Adrenal gland (tissue), 19 donors: ENCODE measurements at places on chromosomes 16 and 17.

- no peaks in the 10 kb centered on the region for H3K36me3 ChIP-seq
- no peaks in the 10 kb centered on the region for H3K27me3 ChIP-seq
- H3K4me3 ChIP-seq = no peak overlapping the region
- peak; percentile 8 for DNase-seq
- no peaks in the 10 kb centered on the region for H3K4me1 ChIP-seq
These were observed 257.7 kb upstream of the FOXF1 start for GRCh38 chr16:86252596-86252995.

- no peak overlapping the region for H3K27ac ChIP-seq
- no peak overlapping the region for H3K4me3 ChIP-seq
- H3K4me1 ChIP-seq = no peaks in the 10 kb centered on the region
- H3K36me3 ChIP-seq = peaks cover 72% of the 10 kb centered on the region
- no peak for DNase-seq
- H3K27me3 ChIP-seq = no peaks in the 10 kb centered on the region
These were observed 8.6 kb downstream of the ZNHIT3 start for GRCh38 chr17:36495076-36495578.

DNA sequence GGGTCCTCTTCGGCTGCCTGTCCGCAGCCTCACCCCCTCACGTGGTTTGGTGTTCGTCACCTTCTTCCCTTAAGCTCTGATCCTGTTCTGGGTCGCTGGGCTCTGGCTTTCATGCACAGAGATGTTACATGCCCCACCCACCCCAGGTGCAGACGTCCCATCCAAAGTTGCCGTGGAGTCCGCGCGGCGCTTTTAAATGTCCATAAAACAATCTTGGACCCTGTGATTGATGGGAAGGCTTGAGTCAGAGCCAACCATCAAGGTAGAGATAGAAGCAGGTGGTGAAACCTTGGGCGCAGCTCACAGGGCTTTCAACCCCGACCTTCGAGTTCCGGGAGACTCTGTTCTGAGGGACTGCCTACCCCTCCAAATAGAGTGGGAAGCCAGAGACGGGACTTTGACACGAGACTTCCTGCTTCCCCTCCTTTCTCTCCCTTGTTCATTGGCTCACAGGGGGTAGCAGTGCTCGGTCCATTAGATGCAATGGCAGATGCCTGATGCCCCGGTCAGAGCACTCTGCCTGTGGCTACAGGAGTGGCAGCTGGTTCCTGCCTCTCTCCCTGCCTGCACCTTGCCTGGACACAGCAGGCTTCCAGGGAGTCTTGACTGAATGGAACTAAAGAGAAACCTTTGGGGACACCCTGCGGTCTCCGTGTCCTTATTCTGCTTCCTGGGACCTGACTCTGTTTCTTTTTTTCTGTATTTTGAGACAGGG, 4.0 kb downstream of the ENGASE start:
- H3K36me3 ChIP-seq = peaks cover 38% of the 10 kb centered on the region
- H3K27ac ChIP-seq = no peak overlapping the region
- no peaks in the 10 kb centered on the region for H3K27me3 ChIP-seq
- H3K4me3 ChIP-seq = no peak overlapping the region

DNA sequence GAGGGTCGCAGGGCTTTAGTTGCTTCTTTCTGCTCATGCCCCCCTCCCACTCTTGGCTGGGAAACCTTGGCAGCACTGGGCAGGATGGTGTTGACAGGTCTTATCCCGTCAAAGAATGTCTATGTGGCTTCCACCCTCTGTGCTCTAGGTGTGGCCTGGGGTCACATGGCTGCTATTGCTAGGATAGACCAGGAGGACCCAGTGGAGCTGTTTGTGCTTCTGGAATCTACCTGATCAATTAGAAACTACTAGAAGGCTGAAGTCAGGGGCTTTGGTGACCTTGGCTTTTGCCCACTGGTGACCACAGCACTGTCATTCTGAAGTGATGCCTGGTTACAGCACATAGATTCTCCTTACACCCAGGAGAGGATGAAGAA, 105.8 kb downstream of the CMIP start:
- no peak overlapping the region for H3K27ac ChIP-seq
- no peak overlapping the region for H3K4me3 ChIP-seq
- DNase-seq = no peak
- H3K4me1 ChIP-seq = peaks cover 41% of the 10 kb centered on the region
- no peaks in the 10 kb centered on the region for H3K27me3 ChIP-seq

DNA sequence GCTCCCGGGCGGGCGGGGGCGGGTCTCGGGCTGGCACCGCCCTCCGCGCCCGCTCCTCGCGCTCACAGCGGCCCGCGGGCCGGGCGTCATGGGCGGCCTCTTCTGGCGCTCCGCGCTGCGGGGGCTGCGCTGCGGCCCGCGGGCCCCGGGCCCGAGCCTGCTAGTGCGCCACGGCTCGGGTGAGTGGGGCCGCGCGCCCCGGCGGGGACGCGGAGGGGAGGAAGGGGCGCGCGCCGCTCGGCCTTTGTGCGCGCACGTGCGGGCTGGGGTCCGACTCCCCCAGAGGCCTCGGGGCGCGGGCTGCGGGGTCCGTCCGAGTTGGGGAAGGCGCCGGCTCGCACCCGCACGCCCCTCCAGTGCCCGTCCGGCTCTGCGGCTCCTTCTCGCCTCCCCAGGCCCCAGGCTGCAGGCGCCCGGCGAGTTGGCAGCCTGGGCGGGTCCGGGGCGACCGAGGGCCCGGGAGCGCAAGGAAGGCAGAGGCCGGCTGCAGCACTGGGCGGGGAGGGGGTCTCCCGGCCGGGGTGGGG, at the start of gene NME4:
Gene NME4 (plus strand): TSS at position 65 of the 527 bp plus-strand sequence. CDS start 24 bp downstream, at position 89.
- peak; percentile 53 for DNase-seq
- H3K27ac ChIP-seq = peak within 1 kb of the TSS; percentile 87
- H3K36me3 ChIP-seq = no peaks in the 10 kb centered on the region
- peak within 1 kb of the TSS; percentile 95 for H3K4me3 ChIP-seq
- H3K4me1 ChIP-seq = peaks cover 21% of the 10 kb centered on the region

DNA sequence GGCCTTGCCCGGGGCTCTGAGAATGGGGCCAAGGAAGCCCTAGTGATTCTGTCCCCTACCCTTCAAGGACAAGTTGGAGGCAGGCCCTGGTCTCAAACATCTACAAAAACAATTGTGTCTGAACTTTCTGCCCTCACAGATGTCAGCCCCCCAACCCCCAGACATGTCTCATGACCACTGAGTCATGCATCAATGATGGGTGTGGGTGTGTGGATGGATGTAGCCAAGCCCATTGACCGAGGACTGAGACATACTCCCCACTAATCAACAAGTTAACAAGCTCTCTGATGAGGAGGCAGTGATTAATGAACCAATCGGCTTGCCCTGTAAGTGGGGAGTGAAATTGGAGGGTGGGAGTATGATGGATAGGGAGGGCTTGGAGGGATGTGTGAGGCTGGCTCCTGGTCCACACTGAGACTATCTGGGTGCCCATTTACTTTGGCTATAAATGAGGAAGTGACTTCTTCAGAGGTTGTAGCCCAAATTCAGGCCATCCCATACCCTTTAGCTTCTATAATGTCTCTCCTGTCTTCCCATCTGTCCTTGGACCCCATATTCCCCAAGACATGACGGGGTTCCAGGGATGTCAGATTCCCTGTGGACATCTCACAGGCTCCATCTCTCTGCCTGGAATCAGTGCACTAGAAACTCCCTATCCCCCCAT, 97.1 kb upstream of the TMEM97 start:
- no peak for DNase-seq
- H3K36me3 ChIP-seq = no peaks in the 10 kb centered on the region
- H3K27ac ChIP-seq = no peak overlapping the region
- peaks cover 17% of the 10 kb centered on the region for H3K4me1 ChIP-seq

DNA sequence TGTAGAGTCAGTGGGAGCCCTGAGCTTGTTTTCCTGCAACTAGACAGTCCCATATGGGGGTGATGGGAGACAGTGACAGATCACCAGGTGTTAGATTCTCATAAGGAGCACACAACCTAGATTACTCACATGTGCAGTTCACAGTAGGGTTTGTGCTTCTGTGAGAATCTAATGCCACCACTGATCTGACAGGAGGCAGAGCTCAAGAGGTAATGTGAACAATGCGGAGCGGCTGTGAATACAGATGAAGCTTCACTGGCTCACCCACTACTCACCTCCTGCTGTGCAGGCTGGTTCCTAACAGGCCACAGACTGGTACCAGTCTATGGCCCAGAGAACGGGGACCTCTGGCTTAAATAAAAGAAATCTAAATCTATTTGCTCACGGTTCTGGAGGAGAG, 10.2 kb upstream of the HSD17B2 start:
- H3K27ac ChIP-seq = no peak overlapping the region
- no peaks in the 10 kb centered on the region for H3K27me3 ChIP-seq
- no peaks in the 10 kb centered on the region for H3K4me1 ChIP-seq
- no peak overlapping the region for H3K4me3 ChIP-seq

DNA sequence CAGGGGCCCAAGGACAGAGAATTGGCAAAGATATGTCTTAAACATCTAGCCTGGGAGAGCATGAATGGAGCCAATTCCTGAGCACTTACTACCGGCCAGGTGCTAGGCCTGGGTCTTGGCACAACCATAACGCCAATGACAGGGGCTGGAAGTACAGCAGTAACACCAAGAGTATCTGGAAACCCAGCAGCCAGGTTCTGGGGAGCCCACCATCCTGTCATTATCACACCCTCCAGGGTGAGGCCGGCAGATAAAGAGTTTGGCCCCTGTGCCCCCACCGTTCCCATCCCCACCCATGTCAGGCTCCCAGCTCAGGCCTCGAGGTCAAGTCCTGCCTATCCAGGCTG, 508 bp upstream of the TMC8 start:
- DNase-seq = no peak
- H3K27ac ChIP-seq = peak overlapping the region; percentile 47
- peaks cover 42% of the 10 kb centered on the region for H3K4me1 ChIP-seq
- H3K27me3 ChIP-seq = peaks cover 11% of the 10 kb centered on the region
- H3K36me3 ChIP-seq = no peaks in the 10 kb centered on the region
- H3K4me3 ChIP-seq = no peak overlapping the region

DNA sequence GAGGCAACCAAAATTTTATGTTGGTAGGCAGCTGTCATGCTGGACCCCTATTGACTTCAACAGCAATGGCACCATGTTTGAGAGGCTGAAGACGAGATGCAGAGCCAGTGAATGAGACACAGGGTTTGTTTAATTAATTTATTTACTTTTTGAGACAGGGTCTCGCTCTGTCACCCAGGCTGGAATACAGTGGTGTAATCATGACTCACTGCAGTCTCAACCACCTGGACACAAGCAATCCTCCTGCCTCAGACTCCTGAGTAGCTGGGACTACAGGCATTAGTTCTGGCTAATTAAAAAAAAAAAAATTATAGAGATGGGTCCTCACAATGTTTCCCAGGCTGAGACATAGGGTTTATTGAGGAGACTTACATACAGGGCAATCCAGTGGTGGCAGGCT, 36.2 kb upstream of the PPM1D start:
- no peak overlapping the region for H3K4me3 ChIP-seq
- no peak overlapping the region for H3K27ac ChIP-seq
- DNase-seq = no peak
- no peaks in the 10 kb centered on the region for H3K36me3 ChIP-seq

GRCh38 chr17:38710604-38710962, 5.5 kb downstream of the MLLT6 start:
- DNase-seq = no peak
- H3K4me3 ChIP-seq = no peak overlapping the region
- H3K27ac ChIP-seq = no peak overlapping the region
- peaks cover 8% of the 10 kb centered on the region for H3K4me1 ChIP-seq
- no peaks in the 10 kb centered on the region for H3K27me3 ChIP-seq

- DNase-seq = no peak
- no peak overlapping the region for H3K27ac ChIP-seq
- no peaks in the 10 kb centered on the region for H3K4me1 ChIP-seq
- H3K36me3 ChIP-seq = no peaks in the 10 kb centered on the region
- H3K27me3 ChIP-seq = no peaks in the 10 kb centered on the region
These were observed 107.4 kb upstream of the CDH11 start for GRCh38 chr16:65229191-65229662.

DNA sequence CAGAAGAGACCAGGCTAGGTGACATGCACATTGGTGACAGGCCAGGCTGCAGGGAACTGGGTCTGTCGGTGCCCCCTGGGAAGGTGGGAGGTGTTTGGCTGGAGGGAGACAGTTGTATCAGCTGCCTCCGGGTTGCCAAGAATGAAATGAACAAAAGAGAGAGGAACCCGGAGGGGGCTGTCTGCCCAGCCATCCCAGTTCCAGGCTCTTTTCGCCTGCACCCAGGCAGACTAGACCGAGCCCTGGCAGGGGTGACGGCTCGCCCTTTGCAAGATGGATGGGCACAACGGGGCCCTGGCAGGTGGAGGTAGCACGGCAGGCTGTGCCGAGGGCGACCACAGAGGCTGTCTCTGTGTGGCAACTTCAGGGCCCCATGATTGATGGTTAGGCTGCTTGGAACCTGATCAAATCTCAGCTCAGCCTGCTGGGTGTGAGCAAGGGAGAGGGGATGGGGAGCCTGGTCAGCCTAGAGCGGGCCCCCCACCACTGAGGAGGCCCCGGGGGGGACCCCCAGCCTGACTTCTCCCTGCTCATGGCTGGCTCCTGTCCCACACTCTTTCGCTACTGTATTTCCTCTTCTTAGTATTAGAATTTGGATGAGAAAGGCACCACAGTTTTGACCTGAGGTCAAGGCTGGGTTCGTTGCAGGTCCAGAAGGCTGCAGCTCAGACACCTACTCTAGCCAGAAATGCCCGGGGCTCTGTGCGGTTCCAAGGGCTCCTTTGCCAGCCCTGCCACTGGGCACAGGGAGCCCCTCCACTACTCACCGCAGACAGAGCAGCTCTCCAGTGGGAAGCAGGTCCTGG, 118.9 kb upstream of the CHMP6 start:
- H3K4me3 ChIP-seq = no peak overlapping the region
- no peaks in the 10 kb centered on the region for H3K27me3 ChIP-seq
- H3K36me3 ChIP-seq = no peaks in the 10 kb centered on the region
- H3K4me1 ChIP-seq = peaks cover 24% of the 10 kb centered on the region
- no peak for DNase-seq

- no peaks in the 10 kb centered on the region for H3K36me3 ChIP-seq
- DNase-seq = no peak
- H3K4me1 ChIP-seq = no peaks in the 10 kb centered on the region
These were observed 50.0 kb upstream of the CCL1 start for GRCh38 chr17:34412965-34413441.

- H3K27ac ChIP-seq = no peak overlapping the region
- H3K4me3 ChIP-seq = no peak overlapping the region
- no peak for DNase-seq
- H3K36me3 ChIP-seq = no peaks in the 10 kb centered on the region
- no peaks in the 10 kb centered on the region for H3K27me3 ChIP-seq
These were observed 87.0 kb downstream of the GNAO1 start for GRCh38 chr16:56278196-56278855.

DNA sequence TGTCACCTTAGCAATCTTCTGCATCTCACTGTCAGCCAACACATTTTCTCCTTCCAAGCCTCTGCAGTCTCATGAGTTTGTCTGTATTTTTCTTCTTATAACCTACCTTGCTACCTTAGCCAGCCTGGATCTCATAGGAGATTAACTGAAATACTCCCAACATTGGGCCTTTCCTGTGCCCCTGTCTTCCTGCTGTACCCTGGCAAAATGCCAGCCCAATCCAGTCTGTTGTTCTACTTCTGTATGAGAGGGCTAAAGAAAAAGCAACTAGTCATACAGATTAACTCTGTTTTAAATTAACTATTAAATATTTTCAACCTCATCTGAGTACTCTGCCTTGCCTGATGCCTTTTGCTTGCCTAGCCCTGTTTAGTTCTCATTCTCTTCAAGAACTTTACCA, 18.4 kb downstream of the GOSR1 start:
- H3K27me3 ChIP-seq = no peaks in the 10 kb centered on the region
- H3K4me1 ChIP-seq = peaks cover 5% of the 10 kb centered on the region
- H3K27ac ChIP-seq = no peak overlapping the region
